Vagina (tissue), 2 donors: ENCODE measurements at places on chromosomes 5 and 9. TPM values are rescaled to one million over a fixed set of nuclear protein-coding genes. Genes with fewer than 3 reads are reported as not detected.

PCDHGC4 gene
- 4.9 TPM for total RNA-seq

FOXD4 gene
- total RNA-seq = not detected

F2RL2 gene
- not detected for total RNA-seq

MEIKIN gene
- total RNA-seq = not detected

PCDHGB7 gene
- 14.2 TPM for total RNA-seq

IFNB1 gene
- not detected for total RNA-seq

LHX3 gene
- total RNA-seq = not detected

IL5 gene
- total RNA-seq = not detected

HBEGF gene
- total RNA-seq = 16.2 TPM

HDAC3 gene
- 44.7 TPM for total RNA-seq

SOWAHA gene
- not detected for total RNA-seq

AK6 gene
- total RNA-seq = 17.4 TPM

LCN1 gene
- not detected for total RNA-seq

MORN5 gene
- total RNA-seq = not detected

FBXL17 gene
- total RNA-seq = 15.0 TPM

TTC23L gene
- 0.25 TPM for total RNA-seq

GABRA1 gene
- total RNA-seq = not detected

GRAMD2B gene
- total RNA-seq = 76.9 TPM

SPINK7 gene
- 65.3 TPM for total RNA-seq

TAF1L gene
- not detected for total RNA-seq

CKMT2 gene
- total RNA-seq = 3.4 TPM

OR13C5 gene
- not detected for total RNA-seq

ITGA2 gene
- 18.4 TPM for total RNA-seq

SLC34A1 gene
- total RNA-seq = not detected

DMGDH gene
- 4.2 TPM for total RNA-seq

SPINK4 gene
- not detected for total RNA-seq

MARVELD2 gene
- 6.4 TPM for total RNA-seq

NOTCH1 gene
- total RNA-seq = 67.0 TPM

GRXCR2 gene
- total RNA-seq = not detected

TICAM2 gene
- total RNA-seq = 0.98 TPM

DBH gene
- 12.0 TPM for total RNA-seq

CHMP5 gene
- 41.5 TPM for total RNA-seq

TAF11L8 gene
- not detected for total RNA-seq

PCDHGA6 gene
- total RNA-seq = 6.4 TPM

KIF24 gene
- 0.49 TPM for total RNA-seq

PPP2R2B gene
- 6.6 TPM for total RNA-seq

ACTBL2 gene
- not detected for total RNA-seq
